ENCODE measurements at places on chromosomes 16 and 17.

- DNase-seq: no peak
Observed at GRCh38 chr16:72856797-72857196, 191.1 kb downstream of the ZFHX3 start.

- no peak for DNase-seq
Observed at GRCh38 chr17:72302735-72303134, 181.9 kb downstream of the SOX9 start.

DNA sequence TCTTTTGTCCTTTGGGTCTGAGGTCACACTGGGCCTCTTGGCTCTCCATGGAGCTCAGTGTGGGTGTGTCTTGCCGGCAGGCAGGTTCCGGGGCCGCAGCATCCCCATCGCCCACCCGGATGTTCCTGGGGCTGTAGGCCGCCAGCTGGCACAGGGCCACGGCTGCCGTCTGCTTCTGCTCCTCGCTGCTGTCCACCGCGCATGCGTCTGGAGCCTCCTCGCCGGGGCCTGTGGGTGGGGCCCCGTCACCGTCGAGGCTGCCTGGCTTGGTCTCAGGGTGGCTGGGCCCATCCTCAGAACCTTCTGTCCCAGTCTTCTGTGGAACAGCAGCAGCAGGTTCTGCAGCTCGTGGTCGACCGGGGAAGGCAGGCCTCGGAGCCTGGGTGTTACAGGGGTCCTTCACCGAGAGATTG, 9.6 kb downstream of the ZNF750 start:
- no peak for DNase-seq

DNA sequence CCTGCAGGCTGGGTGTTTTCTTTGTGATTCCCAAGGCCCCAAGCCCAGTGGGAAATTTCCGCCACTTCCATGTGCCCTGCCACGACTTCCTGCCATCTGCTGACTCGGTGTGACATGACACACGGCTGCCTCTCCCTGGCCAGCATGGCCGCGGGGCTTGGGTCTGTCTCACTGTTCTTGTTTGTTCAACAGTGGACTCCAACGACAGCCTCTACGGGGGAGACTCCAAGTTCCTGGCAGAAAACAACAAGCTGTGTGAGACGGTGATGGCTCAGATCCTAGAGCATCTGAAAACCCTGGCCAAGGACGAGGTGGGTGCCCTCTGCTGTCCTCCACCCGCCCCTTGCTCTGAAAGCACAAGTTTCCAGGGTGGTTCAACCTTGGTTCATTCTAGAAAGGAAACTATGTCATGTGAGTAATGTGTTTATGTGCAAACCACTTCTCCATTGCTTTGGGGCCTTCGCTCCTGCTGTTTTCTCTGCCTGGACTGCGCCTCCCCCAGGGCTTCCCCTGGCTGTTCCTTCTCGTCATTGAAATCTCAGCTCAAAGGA, 26.8 kb downstream of the KNOP1 start:
- no peak for DNase-seq

- no peak for DNase-seq
Observed at GRCh38 chr16:71794943-71795342, 13.7 kb downstream of the AP1G1 start.

- DNase-seq: no peak
Observed at GRCh38 chr17:10172778-10173177, 25.6 kb downstream of the GAS7 start.

- no peak for DNase-seq
Observed at GRCh38 chr17:39598630-39599003, 9.1 kb downstream of the NEUROD2 start.

DNA sequence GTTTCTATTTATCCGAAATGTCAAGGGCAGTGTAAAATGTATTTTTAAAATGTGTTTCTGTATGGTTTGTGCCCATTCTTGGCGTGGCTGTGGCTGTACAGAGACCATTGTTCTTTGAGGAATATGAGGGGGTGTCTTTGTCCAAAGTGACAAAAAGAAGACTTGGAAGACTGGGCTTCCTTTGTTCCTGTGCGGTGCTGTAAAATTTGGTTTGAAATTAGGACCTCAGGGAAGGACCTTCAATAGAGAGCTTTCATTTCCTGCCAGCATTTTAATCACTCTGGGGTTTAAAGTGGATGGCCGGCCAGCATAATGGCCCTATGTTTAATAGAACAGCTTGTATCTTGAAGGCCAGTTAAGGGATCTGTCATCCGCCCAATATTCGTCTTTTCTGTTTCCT, 190.1 kb upstream of the TBX2 start:
- no peak for DNase-seq

Measured in stimulated activated CD4-positive, alpha-beta T cell treated with anti-CD3 and anti-CD28 coated beads, Interleukin-4, amount 100 ng/mL, for 24 hours (primary cell).